Right renal pelvis (tissue), 4 donors: ENCODE measurements at places on chromosomes 3 and 15. TPM values are rescaled to one million over a fixed set of nuclear protein-coding genes. Genes with fewer than 3 reads are reported as not detected.

DNA sequence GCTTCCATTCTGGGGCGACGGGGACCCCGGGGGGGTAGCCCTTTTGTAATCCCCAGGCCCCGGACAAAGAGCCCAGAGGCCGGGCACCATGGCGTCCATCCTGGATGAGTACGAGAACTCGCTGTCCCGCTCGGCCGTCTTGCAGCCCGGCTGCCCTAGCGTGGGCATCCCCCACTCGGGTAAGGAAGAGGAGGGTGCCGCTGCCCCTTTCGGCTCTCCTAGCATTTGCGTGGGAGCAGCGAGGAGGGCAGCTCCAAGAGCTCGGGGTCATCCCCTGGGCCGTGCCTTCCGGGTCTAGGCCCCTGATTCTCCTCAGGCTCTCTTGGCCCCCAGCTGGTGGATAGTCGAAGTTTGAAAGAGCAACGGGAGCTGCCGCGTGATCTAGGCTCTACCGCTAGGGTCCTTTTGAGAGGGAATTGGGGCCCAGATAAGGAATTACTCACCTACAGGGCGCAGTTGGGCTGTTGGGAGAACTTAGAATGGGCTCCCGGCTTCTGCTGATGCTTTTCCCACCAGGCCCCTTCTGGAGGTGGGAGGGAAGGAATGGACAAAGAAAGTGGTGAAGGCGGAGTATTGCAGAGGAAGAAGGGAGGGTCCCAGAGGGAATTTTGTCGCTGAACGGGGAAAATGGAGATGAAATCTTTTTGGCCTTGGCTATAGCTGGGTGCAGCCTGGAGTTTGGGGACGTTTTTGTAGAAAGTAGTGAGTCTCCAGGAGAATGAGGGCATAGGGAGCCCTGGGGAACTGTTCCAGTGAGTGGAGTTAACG is 615 bp downstream of the VPS18 start:
- DNase-seq = no peak

DNA sequence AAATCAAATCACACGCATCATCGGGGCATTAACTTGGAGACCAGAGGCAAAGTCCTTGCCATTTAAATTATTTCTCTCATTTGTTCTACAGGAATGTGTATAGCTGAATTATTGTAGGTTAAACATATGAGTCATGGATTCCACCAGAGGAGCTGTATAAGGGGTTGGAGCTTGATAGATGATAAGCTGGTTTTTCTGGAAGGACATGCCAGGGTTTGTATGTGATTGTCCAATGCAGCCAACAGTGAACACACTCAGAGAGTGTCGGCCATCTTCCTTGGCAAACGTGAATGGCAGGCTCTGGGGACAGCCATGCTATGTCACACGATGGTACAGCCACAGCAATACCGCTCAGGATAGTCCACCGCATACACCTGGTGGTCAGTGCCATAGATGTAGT is 25.1 kb downstream of the SSUH2 start:
- DNase-seq = no peak

- no peak for DNase-seq
Observed at GRCh38 chr3:39287216-39288164, 7.7 kb upstream of the CX3CR1 start.

DNA sequence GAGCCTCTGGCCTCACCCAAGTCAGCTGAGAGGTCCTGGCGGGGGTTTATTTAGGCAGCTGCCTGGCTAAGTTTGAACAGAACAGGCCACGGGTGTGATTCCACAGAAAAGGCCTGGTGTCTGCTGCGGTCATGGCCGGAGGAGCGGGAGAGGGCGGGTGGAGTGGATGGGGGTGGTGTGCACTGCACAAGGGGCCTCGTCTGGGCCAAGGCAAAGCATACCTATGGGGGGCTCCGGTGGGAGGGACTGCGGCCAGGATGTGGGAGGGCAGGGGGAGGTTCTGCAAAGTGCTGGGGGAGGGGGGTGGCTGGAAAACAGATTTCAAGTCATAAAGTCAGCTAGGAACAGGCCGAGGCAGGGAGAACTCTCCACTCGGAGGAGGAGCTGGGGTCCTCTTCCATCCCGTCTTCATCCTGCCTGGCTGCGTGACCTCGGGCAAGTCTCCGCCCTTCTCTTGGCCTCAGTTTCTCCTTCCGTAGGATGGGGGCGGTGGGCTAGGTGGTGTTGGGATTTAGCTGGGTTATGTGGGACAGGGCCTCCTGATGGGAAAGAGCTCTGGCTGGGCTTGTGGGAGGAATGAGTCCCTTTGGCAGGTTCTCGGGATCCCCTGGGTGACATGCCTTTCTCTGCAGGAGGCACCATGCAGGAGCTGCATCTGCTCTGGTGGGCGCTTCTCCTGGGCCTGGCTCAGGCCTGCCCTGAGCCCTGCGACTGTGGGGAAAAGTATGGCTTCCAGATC is 878 bp downstream of the ISLR start:
- DNase-seq = no peak

GRCh38 chr3:11820531-11821041 is 26.1 kb downstream of the TAMM41 start:
- DNase-seq = no peak

GRCh38 chr15:92011611-92012367 is 158.3 kb downstream of the SLCO3A1 start:
- no peak for DNase-seq

DNA sequence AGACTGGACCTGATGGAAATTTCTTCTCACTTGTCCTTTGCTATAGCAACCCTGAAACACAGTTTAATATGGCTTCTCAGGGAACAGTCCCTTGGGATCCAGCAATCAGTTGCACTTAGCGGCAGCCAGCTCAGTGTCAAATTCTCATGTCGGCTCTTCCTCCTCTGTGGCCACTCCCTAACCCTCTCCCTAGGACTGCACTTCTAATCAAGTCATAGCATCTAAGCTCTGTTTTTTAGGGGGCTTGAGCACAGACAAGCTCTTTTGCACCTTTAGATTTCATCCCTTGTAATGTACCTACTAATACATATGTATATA is 250.5 kb upstream of the TLE3 start:
- no peak for DNase-seq

DNA sequence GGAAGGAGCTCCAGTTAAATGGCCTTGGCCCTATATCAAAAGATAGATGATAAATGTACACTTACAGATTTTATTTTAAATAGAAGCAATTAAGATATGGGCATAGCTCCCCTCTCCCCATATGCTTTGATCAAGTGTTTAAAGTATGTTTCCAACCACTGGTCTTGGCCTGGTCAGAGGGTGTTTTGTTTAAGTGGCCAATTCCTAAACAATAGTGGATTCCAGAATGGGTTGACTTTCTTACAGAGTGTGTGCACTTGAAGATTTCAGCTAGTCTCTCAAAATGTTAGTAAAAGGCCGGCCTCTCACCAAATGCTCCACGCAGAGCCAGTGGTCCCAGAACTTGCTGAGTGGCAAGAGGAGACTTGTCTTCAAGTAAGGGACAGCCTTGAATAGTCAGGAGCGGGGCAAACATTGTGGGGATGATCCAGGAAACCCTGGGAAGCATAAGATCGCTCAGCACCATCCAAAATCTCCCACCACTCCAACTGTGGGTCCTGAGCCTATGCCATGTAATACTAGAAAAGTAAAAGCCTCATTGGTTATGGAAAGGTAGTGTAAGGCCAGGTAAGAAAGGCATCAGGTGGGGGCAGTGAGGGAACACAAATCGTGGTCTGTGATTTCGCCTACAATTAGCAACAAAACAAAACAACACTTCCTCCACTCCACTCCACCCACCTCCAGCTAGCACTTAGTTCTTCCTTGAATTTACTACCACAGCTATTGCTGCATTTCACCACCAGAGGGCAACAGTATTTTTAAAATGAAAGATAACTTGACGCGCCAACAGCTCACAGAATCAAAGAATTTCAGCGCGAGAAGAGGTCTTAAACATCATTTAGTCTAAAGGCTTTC is 4.8 kb downstream of the RARRES1 start:
- peak; percentile 56 for DNase-seq

- DNase-seq = no peak
Observed at GRCh38 chr3:79558943-79559342, 208.9 kb downstream of the ROBO1 start.

DNA sequence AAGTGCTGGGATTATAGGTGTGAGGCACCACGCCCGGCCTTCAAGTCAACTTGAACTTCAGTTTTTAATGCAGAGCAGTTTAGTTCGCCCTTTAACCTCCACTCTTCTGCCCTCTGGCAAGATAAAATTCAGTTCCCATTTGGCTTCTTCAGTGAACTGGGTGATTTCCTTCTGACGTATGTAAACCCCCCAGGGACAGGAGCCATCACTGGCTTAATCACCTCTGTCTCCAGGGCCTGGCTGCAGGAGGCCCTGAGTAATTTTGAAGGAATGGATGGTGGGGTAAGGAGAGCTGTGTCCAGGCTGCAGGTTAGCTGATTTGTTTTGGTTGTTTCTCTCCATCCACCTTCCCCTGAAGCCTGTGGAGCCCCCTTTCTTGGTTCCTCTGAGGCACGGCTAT is 11.9 kb downstream of the MCM2 start:
- no peak for DNase-seq

GRCh38 chr3:21718161-21718765 is 32.7 kb downstream of the ZNF385D start:
- no peak for DNase-seq

- no peak for DNase-seq
Observed at GRCh38 chr3:44893097-44893496, 18.7 kb downstream of the TGM4 start.

DNA sequence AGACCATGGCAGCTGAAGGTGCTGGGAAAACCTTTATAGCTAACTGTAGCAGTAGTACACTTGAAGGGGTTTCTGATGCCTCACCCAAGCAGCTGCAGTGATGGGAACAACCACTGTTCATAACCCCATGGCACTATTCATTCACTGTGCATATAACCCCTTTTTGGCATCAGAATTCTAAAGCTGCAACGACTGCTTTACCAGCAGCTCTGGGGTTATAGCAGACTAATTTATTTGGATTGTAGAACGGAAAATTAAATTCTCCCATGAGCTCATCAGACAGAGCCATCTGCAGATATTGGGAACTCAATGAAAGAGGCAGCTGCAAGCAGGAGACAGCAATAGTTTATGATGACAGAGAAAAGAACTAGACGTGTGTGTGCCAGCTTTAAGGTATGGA is 28.6 kb downstream of the TFDP2 start:
- no peak for DNase-seq

DNA sequence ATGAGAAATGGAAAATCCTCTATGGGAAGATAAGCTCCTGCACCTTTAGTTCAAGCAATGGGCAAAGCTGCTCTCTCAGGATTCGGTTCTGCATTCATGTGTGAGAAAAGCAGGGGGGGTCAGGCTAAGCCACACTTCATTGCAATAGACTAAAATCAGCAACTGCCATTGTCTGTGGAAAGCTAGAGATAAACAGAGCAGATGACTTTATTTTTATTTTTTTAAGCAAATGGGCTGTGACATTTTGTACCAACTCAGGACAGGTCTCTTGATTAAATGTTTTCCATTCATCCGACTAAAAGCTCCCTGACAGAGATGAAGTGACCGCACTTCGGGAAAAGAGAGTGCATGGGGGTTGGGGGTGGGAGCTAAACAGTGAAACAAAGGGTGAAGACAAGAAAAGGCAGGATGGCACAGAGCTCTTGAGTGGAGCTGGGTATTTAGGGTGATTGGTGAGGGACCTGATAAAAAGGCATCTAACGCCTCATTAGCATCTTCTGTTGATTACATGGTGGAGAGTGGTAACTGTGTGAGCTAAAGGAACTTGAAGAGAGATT is 987.4 kb downstream of the TUSC7 start:
- no peak for DNase-seq

DNA sequence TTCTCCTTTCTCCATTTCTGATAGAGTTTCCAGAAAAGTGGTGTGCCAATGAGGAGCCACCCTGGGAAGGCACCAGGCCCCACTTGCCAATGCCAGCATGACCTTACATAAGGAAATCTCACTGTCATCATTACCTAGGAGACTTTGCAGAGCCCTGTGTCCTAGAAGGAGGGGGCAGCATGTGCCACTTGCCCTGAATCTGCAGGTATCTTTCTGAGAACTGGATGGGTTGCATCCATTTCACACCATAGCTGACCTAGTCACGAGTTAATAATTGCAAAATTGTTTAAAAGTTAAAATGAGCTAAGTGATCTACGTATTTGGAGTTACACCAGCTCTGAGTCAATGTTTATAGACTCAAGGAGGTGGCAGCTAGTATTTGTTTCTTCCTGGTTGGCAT is 14.3 kb downstream of the CA12 start:
- DNase-seq = no peak

- no peak for DNase-seq
Observed at GRCh38 chr3:39166932-39167532, 13.6 kb upstream of the CSRNP1 start.

GRCh38 chr15:36925653-36926426 is 174.5 kb downstream of the MEIS2 start:
- DNase-seq = no peak

GRCh38 chr3:49244581-49245205 is 32.3 kb downstream of the C3orf62 start:
- no peak for DNase-seq

DNA sequence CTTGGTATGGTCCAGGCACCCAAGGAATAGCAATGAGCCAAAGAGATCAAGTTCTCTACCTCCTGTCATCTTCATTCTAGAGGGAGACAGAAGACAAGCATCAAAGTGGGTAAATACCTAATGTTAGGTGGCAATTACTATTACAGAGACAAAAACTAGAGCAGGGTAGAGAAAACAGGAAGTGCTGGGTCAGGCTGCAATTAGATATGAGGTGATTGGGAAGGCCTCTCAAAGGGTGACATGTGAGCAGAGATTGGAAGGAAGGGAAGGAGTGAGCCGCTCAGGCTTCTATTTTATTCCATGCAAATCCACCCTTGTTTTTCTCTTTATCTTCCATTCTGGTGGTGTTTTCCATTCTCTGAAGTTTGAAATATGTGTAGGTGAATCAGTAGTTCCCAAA is 37.4 kb downstream of the EBLN2 start:
- DNase-seq = no peak

DNA sequence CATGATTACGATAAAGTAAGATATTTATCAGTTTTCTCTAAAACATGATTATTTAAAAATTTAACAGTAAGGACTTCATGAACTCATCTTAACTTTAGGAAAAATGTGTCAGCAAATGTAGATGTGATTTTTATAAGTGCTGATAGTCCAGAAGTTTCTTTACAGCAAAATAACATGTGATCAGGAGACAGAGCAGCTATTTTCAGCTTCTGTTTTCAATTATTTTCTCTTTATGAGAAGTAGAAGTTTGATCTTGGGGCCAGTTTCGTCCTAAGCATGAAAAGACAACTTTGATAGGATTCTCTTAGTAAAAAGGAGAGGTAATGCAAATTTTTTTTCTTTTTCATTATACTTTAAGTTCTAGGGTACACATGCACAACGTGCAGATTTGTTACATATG is 96.5 kb upstream of the TSPAN3 start:
- no peak for DNase-seq

DNA sequence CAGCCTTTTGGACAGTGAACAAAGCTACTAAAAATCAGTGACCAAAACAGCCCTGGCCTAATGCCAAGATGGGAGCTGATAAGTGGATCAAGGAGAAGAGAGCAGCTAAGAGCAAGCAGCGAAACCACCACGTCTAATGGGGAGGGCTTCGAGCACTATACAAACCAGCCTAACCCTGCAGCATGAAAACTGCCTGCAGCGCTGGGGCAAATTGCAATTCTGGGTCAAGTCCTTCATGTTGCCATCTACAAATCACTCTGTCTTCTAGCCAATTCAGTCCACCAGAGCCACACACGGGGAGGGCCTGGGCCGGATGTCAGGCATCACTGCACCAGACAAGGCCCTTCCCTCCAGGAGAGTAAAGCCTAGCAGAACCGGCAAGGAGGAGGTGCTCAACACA is 30.5 kb upstream of the SPATA12 start:
- no peak for DNase-seq

Gene NR2F2
- 428 TPM for polyA plus RNA-seq

Gene LRRC15
- not detected for polyA plus RNA-seq

Gene TRPM1
- 0.47 TPM for polyA plus RNA-seq

Gene HYAL3
- 3.1 TPM for polyA plus RNA-seq

Gene GOLGA8T
- 0.38 TPM for polyA plus RNA-seq

Gene C3orf52
- 5.1 TPM for polyA plus RNA-seq

Gene ZPLD1
- 0.85 TPM for polyA plus RNA-seq

Gene SAXO2
- 5.1 TPM for polyA plus RNA-seq
